HEK293T (cell line): ENCODE measurements at places on chromosomes 1 and 21.
A peak's percentile ranks its signal among the peaks of the same experiment; 100 is the strongest.

DNA sequence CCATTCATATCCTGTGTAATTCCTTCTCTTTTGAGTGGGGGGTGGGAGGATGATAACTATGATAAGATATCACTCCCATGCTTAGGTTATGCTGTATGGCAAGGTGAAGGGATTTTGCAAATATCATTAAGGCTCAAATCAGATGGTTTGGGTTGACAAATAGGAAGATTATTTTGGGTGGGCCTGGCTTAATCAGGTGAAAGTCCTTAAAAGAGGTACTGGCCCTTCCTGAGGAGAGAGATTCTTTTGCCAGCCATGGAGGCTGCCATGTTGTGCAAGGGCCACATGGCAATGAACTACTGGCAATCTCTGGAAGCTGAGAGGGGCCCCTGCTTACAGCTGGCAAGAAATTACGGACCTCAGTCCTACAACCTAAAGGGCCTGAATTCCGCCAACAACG, 174.6 kb upstream of the FOXD3 start:
- no peak for DNase-seq

DNA sequence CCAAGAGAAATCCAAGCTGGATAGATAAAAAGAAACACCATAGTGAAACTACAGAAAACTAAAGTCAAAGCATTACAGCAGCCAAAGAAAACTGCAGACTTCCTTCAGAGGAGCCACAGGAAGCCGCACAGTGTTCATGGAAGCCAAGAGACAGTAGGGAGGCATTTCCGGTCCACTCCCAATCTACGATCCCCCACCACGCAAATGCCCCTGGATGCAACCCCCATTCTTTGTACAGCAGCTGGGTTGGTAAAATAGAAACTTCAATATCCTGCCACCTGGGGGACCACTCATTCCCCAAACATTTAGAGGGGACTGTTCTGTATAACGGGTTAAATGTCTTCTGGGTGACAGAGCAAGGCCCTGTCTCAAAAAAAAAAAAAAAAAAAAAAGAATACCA, 43.9 kb upstream of the TSPEAR start:
- no peak for DNase-seq

- DNase-seq: no peak
These were observed 62.8 kb upstream of the ZBTB40 start for GRCh38 chr1:22388671-22389450.

- DNase-seq: no peak
These were observed 19.1 kb upstream of the NTMT2 start for GRCh38 chr1:170126696-170127095.

DNA sequence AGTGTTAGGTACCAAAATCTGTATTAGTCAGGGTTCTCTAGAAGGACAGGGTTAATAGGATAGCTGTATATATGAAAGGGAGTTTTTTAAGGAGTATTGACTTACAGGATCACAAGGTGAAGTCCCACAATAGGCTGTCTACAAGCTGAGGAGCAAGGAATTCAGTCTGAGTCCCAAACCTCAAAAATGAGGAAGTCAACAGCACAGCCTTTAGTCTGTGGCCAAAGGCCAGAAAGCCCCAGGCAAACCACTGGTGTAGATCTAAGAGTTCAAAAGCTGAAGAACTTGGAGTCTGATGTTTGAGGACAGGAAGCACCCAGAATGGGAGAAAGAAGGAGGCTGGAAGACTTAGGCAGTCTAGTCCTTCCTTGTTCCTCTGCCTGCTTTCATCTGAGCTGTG, 487.5 kb upstream of the CHRM3 start:
- DNase-seq: no peak

GRCh38 chr21:37071561-37072273, 1.2 kb downstream of the PIGP start:
- DNase-seq: no peak

DNA sequence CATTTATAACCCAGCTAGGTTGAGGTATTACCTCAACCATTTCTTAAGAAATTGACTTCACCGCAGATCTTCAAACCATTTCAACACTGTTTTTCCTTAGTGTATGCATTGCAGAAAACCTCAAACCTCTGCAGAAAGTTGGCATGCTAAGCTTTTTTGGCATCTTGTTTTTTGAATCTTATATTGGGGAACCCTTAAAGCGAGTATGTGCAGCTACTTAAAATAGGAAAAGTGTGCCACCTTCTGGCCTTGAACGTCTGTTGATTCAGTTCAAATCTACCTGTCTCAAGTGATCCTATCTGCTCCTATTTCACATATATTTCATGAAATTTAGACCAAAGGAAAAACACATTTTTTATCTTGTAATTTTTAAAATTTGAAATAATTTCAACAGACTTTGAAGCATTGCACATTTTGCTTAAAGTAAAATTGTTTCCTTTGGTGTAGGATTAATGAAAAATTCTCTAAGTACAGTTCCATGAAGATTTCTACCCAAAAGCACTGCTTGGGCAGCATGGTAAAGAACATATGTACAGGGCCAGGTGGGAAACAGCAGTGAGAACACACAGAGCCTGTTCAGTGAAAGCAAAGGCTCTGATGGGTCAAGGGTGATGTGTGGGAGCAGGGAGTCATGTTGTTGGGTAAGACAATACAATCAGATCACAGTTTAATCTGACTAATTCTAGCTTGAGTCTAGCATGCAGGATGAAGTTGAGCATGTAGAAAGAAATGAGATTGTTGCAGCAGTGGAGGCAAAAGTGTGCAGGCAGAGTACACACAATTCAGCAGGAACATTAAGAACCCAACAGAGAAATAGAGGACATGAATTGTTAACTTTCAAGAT, 17.2 kb downstream of the HENMT1 start:
- DNase-seq: peak; percentile 57

DNA sequence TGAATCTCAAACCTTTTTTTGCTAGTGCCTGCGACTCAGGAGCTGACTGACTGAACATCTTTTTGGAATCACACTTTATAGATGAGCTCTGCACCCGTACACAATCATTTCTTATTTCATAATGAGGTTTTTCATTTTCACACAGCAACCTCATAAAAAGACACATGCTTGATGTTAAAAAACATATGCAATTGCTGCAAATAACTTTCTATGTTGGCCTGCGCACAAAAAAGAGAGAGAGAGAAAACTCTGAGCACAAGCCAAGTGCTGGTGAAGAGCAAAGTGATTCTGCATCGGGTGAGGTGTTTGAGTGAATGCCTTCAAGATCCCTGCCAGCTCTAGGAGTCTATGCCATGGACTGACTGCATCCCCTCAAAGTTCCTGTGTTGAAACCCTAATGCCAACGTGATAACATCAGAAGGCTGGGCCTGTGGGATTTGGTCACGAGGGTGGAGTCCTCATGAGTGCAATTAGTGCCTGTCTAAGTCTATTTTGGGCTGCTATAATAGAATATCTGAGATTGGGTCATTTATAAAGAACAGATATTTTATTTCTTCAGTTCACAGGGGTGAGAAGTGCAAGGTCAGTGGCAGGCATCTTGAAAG, 36.6 kb downstream of the C1orf87 start:
- no peak for DNase-seq

DNA sequence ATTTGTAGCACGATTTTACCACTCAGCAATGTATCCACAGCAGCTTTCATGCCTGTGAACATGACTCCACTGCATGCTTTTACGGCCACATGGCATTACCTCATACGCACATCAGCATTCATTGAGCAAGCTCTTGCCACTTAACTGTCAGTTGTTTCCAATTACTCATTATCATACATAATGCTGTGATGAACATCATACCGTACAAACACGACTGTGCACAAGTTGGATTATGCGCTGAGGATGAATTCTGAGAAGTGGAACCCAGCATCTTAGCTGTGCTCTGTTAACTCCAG, 9.6 kb downstream of the UMODL1 start:
- DNase-seq: no peak

- no peak for DNase-seq
These were observed 89.8 kb downstream of the EVI5 start for GRCh38 chr1:92695104-92695503.

- peak; percentile 27 for DNase-seq
These were observed 396.6 kb downstream of the BRINP2 start for GRCh38 chr1:177567393-177567792.

GRCh38 chr1:214550857-214551435, 456 bp downstream of the PTPN14 start:
- DNase-seq: peak; percentile 63

DNA sequence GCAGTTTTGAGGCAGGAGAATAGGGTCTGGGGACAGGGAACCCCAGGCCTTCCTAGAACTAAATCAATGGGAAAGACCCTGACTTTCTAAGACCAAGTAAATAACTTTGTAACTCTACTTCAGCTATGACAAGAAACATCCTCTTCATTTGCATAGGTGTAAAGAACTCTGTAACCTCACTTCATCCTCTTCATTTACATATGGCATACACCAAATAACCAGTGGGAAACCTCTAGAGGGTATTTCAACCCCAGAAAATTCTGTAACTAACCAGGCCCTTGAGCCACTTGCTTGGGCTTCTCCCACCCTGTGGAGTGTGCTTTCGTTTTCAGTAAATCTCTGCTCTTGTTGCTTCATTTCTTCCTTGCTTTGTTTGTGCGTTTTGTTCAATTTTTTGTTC, 495.6 kb downstream of the SIPA1L2 start:
- DNase-seq: no peak

DNA sequence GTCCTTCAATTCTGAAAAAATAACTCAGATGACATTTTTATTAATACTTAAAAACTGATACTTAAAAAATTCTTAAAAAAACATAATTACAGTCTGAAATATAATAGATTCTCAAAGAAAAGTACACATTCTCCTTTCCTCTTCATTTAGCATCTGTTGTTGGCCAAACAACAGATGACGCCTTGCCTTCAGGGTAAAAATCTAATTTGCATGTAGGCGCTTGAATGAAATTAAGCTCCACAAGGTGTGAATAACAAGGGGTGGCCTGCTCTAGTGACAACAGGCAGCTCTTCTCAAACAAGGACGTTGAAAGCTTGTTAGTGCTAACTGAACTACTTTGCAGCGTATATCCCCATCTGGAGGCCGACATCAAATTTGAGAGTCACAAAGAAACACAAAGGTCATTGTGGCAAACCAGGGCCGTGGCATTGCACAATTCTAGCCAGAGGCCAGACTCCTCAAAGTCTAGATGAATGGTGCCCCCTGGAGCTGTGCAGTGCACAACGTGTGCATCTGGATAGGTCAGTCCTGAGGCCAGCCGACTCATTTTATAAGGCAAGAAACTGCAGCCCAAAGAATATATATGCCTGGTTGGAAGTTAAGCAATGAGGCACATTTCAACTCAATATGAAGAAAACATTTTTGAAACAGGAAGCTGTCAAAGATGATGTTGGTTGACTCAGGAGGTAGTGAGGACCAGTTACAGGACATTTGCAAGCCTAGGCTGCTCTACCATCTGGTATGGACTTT, 459.2 kb upstream of the RUNX1 start:
- no peak for DNase-seq

GRCh38 chr1:61914823-61915482, 172.7 kb downstream of the PATJ start:
- DNase-seq: no peak

DNA sequence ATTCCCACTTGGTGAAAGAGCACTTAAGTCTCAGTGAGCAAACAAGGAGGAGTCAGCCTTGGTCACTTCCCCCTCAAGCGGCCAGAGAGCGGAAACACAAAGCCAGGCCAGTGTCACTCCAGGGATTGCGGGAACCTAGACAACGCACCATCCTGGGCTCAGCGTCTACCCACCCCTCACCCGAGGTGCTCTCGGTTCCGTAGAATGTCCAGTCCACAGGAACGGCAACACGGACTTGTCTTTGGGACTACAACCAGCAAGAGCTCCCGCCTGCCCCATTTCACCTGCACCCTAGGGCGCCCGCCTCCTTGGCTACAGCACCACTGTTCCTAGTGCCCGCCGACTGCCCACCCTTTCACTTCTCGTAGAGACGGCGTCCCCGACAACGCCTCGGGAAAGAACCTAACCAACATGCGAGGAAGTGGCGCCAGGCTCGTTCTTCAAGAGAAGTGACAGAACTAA, 509 bp downstream of the GDAP2 start:
- peak; percentile 74 for DNase-seq

- DNase-seq: peak; percentile 84
These were observed 93.4 kb upstream of the CSF3R start for GRCh38 chr1:36576118-36576517.

GRCh38 chr1:238552271-238552670, 661.5 kb upstream of the ZP4 start:
- no peak for DNase-seq

- no peak for DNase-seq
These were observed 304.1 kb downstream of the LMX1A start for GRCh38 chr1:165052431-165052830.

GRCh38 chr21:15052459-15052763, 12.4 kb downstream of the NRIP1 start:
- no peak for DNase-seq

GRCh38 chr1:230717251-230717650, 3.3 kb upstream of the AGT start:
- no peak for DNase-seq
